Stimulated activated CD8-positive, alpha-beta memory T cell treated with anti-CD3 and anti-CD28 coated beads, Interleukin-7, amount 100 ng/mL, for 24 hours (primary cell): ENCODE measurements at places on chromosomes 4 and X.

DNA sequence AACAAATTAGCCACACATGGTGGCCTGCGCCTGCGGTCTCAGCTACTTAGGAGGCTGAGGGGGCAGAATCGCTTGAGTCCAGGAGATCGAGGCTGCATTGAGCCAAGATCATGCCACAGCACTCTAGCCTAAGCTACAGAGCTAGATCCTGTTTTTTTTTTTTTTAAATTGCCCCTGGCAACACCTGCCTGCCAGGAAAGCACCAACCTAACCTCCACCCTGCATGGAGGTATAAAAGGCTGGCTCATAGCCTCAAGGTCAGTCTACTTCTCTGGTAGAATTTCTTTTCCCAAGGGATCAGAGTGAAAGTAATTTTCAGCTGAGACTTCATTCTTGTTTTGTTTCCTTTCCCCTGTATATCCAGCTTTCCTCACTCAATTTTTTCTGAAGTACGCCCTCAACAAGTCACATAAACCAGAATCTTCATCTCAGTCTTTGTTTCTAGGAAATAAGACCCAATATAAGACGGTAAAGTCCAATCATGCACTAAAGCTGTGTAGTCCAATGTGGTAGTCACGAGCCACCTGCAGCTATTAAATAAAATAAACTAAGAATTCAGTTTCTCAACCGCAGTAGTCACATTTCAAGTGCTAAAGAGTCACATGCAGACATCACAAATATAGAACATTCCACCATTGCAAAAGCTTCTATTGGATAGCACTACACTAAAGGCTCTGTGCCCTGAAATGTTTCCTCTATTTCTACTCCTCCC, 113.3 kb downstream of the HPGD start:
- no peak for DNase-seq

DNA sequence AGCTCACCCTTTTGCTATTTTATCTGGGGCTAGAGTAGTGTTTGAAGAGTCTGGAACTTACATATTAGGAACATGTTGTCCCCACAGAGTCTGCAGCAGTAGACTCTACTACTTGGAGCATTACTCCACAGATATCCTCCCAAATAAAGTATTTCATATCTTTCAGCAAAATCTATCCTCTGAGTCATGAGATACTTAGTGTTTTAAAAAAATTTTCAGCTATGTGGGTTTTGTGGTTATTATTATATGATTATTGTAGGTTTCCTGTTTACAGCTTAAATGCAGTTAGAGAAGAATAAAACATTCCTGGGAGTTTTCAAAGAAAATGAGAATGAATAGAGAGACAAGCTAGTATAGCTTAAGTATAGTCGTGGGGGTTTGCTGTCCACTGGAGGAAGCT, 30.9 kb downstream of the PAGE2 start:
- no peak for DNase-seq

DNA sequence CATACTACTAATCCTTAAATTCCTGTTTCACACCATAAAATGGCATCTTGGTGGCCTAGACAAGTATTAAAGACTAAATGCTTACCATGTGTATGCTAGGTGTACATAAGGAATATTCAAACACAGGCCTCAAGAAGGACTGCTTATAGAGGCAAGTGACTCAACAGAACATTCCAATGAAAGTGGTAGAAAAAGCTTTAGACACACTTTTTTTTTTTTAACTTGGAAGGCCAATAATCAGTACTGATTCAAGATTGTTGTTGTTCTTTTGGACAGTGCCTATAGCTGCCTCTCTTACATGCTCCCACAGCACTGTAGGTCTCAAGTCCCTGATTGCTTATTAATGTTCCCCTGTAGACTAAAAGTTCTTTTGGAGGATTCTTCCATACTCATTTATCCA, 77.6 kb downstream of the FBXL5 start:
- DNase-seq, result no peak

GRCh38 chr4:112747036-112747435, 110.1 kb downstream of the LARP7 start:
- no peak for DNase-seq

DNA sequence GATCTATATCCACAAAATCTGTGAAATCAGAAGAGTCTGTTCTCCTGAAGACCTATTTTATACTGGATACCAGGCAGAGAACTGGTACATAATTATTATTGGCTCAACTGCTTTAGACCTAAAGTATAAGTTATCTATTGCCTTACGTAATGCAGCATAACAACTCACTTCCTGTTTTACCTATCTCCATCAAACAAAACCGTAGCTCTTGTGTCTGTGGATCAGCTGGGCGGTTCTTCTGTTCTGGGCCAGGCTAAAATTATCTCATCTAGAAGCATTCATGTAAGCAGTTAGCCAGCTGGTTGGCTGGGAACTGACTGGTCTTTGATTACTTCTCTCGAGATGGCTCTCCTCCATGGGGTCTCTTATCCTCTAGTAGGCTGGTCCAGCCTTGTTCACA, 57.8 kb downstream of the PPP1R2C start:
- no peak for DNase-seq

DNA sequence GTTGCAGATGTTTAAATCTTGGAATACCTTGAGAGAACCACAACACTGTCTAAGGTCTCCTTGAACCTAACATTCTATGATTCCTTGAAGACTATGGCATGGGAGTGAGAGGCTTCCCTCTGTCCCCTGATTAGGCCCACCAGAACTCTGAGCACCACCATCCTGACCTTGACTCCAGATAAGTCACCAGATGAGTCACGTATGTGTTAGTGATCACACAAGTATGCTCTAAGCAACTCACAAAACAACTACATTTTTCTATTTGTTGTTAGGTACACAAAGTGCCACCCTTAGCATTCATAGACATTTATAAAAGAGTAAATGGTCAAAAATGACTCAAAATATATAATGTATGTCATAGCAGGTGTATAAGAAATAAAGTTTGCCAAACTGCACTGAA, 252.9 kb upstream of the CXXC4 start:
- DNase-seq, result no peak

GRCh38 chr4:159837071-159837470, 734.2 kb downstream of the RAPGEF2 start:
- DNase-seq, result no peak

- DNase-seq, result no peak
Measured at GRCh38 chr4:36053930-36054329, 190.4 kb downstream of the ARAP2 start.
